ENCODE measurements at places on chromosomes 2 and 18.

- no peak overlapping the region for H3K4me3 ChIP-seq
- H3K27me3 ChIP-seq = no peaks in the 10 kb centered on the region
- H3K4me1 ChIP-seq = no peaks in the 10 kb centered on the region
- no peaks in the 10 kb centered on the region for H3K36me3 ChIP-seq
- no peak for DNase-seq
Measured at GRCh38 chr2:132904142-132904842, 234.3 kb upstream of the LYPD1 start.

- H3K27ac ChIP-seq = no peak overlapping the region
- H3K36me3 ChIP-seq = no peaks in the 10 kb centered on the region
- no peak for DNase-seq
- no peaks in the 10 kb centered on the region for H3K4me1 ChIP-seq
- H3K4me3 ChIP-seq = no peak overlapping the region
Measured at GRCh38 chr2:138086576-138086975, 122.3 kb downstream of the HNMT start.

GRCh38 chr2:105415007-105415406 lies 16.2 kb upstream of the FHL2 start:
- H3K4me3 ChIP-seq = no peak overlapping the region
- no peaks in the 10 kb centered on the region for H3K27me3 ChIP-seq
- no peak overlapping the region for H3K27ac ChIP-seq
- peaks cover 5% of the 10 kb centered on the region for H3K4me1 ChIP-seq
- DNase-seq = no peak
- H3K36me3 ChIP-seq = no peaks in the 10 kb centered on the region

DNA sequence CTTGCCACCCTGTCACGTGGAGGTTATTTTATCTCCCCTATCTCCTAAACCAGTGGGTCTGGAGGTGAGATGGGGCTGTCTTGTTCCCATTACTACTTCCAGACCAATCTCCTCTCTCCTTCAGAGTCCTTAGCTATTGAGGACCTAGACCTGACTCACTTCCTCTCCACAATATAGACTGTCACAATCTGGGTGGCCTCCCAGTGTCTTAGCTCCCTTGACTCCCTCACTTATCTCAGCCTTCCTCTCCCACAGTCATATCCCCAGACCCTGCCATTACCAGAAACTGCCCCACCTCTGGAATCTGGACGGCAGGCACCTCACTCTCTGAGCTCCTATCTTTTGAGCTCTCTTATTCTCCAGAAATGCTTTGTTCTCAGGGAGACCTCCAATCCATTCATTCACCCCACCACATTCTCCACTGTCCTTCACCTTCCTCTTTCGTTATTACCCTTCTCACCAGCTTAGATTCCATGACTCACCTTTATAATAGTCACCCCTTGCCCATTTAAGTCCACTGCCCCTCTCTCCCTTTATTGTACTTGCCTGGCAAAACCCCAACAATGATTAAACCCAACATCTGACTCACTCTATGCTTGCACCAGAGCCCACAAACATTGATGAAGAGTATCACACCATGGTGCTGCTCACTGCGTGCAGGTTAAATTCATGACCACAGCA lies 23.3 kb upstream of the SIX3 start:
- no peaks in the 10 kb centered on the region for H3K36me3 ChIP-seq
- H3K4me3 ChIP-seq = no peak overlapping the region
- no peak for DNase-seq
- H3K27me3 ChIP-seq = peaks cover 40% of the 10 kb centered on the region
- no peak overlapping the region for H3K27ac ChIP-seq

- no peak for DNase-seq
- H3K4me3 ChIP-seq = no peak overlapping the region
- no peak overlapping the region for H3K27ac ChIP-seq
- no peaks in the 10 kb centered on the region for H3K36me3 ChIP-seq
- no peaks in the 10 kb centered on the region for H3K4me1 ChIP-seq
Measured at GRCh38 chr2:53417385-53417784, 350.2 kb upstream of the CHAC2 start.
